Diencephalon (tissue), 1 donor: ENCODE measurements at places on chromosomes 5 and 9. TPM values are rescaled to one million over a fixed set of nuclear protein-coding genes. Genes with fewer than 3 reads are reported as not detected.

FCN1 gene
- 1.8 TPM for total RNA-seq

S1PR3 gene
- total RNA-seq: 8.3 TPM

PLEKHG4B gene
- total RNA-seq: 4.2 TPM

F2RL2 gene
- 1.2 TPM for total RNA-seq

SAXO1 gene
- not detected for total RNA-seq

OR1L1 gene
- total RNA-seq: not detected

ARSI gene
- total RNA-seq: 0.46 TPM

BRD9 gene
- 42.0 TPM for total RNA-seq

LCN2 gene
- total RNA-seq: not detected

CLINT1 gene
- total RNA-seq: 66.9 TPM

ABCA1 gene
- 32.5 TPM for total RNA-seq

IFNA13 gene
- total RNA-seq: not detected

FEM1C gene
- 55.4 TPM for total RNA-seq
